ENCODE measurements at places on chromosomes 13 and 19.

- DNase-seq = no peak
These were observed 7.6 kb downstream of the AKT2 start for GRCh38 chr19:40277356-40278059.

- DNase-seq = no peak
These were observed 5.5 kb downstream of the PNMA8C start for GRCh38 chr19:46423188-46423587.

GRCh38 chr13:109547942-109548341, 238.4 kb downstream of the IRS2 start:
- no peak for DNase-seq

GRCh38 chr13:37601648-37602440, 3.3 kb upstream of the POSTN start:
- no peak for DNase-seq

DNA sequence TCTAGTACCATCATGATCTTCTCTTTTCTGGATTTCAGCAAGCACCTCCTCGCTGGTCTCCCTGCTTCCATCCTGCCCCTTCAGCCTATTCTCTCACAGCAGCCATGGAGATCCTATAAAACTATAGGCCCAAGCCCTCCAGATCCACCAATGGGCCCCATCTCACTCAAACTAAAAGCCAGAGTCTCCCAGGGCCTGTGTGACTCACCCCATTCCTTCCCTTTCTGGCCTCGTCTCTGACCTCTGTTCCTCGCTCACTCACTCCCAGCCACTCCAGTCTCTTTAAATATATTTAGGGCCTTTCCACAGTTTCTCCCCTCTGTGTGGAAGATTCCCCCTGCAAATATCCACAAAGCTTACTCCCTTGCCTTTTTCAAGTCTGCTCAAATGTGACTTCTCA, 89.7 kb downstream of the HSPH1 start:
- DNase-seq = no peak

DNA sequence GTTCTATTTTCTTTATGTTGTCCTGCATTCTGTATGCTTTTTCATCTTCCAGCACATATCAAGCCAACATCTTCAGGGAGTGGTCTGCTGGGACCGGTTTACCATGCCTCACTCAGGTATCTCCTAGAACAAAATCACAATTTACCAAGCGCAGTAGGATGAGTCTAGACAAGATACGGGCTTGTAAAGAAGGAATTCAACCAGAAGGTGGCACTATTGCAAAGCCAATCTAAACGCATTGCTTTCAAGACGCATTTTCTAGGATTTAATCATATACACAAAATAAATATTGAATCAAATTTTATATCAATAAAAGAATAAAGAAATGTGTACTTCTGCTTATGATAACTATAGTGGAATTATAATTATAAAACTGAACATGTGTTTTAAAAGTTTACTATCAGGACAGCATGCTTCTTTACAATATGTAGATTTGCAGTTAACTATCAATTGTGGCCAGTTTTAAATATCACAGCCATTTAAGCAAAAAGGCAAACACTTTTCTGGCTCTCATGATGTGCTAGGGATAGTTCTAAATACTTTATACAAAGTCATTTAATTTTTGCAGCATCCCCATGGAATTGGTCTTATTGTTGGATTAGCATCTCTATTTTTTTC, 16.1 kb upstream of the TPP2 start:
- DNase-seq = no peak

GRCh38 chr13:91726671-91727070, 328.2 kb downstream of the GPC5 start:
- DNase-seq = no peak

DNA sequence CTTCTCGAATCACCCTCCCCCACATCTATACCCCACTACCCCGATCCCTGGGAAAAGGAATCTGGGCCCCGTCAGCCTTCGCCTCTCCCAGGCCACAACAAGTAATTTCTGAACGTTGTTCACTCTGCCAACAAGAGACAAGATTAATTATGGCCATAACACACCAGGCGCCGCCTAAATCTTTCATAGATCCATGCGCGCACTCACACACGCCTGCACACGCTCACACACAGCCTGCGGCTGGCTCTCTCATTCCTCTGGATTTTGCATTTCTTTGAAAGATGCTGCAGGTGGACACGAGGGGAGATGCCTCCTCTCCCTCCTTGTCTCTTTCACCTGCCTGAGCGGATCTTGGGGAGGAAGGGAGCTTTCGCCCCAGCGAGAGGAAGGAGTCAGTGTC, 17.1 kb downstream of the ZNRF4 start:
- no peak for DNase-seq

- no peak for DNase-seq
These were observed 193.6 kb downstream of the RAP2A start for GRCh38 chr13:97627566-97627965.

DNA sequence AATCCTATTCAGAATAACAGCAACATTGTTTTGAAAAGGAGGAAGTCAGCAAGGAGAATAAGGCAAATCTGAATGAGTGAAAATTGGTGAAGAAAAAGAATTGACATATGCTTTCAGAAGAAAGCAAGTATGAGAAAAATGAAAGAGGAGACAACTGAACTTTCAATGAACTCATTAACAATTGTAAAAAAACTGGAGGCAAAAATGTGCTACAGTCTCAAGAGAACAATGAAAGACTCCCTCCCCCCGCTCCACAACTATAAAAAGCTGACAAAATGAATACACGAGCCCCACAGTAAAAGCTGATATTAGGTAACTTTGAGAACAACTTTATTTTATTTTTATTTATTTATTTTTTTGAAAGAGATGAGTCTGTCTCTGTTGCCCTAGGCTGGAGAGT, 373.1 kb downstream of the DIAPH3 start:
- DNase-seq = no peak

Measured in stimulated activated CD4-positive, alpha-beta T cell treated with anti-CD3 and anti-CD28 coated beads, Interleukin-1b, Interleukin-23, amount 100 ng/mL, for 24 hours (primary cell).